ENCODE measurements at places on chromosomes 2 and 18. TPM values are rescaled to one million over a fixed set of nuclear protein-coding genes. Genes with fewer than 3 reads are reported as not detected.

GRCh38 chr2:233480490-233481202, 85.9 kb downstream of the USP40 start:
- peaks cover 24% of the 10 kb centered on the region for H3K36me3 ChIP-seq
- peak; percentile 38 for DNase-seq
- H3K4me3 ChIP-seq: no peak overlapping the region
- H3K4me1 ChIP-seq: no peaks in the 10 kb centered on the region

The SPP2 gene
- total RNA-seq: 146 TPM

DNA sequence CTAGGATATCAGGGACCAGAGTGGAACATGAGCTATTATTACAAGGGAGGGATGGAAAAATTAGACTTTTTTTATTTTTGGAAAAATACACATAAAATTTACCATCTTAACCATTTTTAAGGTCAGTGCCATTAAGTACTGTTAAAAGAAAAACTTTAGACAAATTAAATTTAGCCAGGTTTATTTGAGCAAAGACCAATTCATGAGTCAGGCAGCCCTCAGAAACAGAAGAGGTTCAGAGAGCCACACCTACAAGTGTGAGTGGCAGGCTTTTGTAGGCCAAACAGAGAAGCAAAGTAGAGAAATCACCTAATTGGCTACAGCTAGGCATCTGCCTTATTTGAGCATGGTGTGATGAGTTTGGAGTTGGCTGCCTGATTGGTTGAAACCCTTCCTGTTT, 301.3 kb upstream of the RAB12 start:
- no peaks in the 10 kb centered on the region for H3K36me3 ChIP-seq
- DNase-seq: no peak
- H3K4me3 ChIP-seq: no peak overlapping the region
- no peaks in the 10 kb centered on the region for H3K27me3 ChIP-seq
- H3K27ac ChIP-seq: no peak overlapping the region

DNA sequence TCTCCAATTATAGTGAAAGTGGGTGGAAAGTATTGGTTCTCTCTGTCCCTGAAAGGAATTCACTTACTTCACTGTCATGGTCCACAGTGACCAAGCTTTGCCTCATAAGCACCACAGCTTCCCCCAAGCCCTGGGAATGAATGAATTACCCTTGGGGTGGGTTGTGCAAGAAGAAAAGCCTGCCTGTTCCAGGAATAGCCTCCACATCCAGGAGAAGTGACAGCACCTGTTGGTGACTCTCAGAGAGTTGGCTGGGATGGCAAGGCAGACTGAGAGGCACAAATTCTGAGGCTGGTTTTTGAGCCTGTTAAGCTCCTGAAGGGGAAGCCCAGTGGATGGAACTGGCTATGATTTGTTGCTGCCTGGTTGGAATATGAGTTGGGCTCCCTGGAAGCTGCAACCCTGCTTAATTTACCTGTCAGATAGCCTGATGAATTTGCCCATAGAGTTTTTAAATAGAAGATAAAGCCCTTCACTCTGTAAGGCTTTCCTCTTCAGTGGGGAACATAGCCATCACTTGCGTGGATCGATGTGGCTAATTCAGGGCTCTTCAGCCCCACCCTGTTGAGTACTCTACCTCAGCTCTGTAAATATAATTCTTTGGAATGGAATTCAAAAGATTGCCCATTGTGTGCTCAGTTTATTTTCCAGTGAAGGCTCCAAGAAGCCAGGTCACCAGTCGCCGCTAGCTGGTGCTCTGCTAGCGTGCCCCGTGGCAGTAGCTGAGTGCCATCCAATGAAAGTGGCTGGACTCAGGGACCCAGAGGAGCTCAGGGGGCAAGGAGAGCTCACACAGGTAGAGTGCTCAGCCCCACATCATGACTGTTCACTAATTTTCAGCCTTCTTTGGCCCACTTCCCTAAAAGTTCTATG, 479.3 kb downstream of the IRS1 start:
- H3K27me3 ChIP-seq: no peaks in the 10 kb centered on the region
- no peaks in the 10 kb centered on the region for H3K36me3 ChIP-seq
- H3K4me3 ChIP-seq: no peak overlapping the region
- DNase-seq: no peak
- H3K4me1 ChIP-seq: no peaks in the 10 kb centered on the region

The MYL1 gene
- 1.3 TPM for total RNA-seq

DNA sequence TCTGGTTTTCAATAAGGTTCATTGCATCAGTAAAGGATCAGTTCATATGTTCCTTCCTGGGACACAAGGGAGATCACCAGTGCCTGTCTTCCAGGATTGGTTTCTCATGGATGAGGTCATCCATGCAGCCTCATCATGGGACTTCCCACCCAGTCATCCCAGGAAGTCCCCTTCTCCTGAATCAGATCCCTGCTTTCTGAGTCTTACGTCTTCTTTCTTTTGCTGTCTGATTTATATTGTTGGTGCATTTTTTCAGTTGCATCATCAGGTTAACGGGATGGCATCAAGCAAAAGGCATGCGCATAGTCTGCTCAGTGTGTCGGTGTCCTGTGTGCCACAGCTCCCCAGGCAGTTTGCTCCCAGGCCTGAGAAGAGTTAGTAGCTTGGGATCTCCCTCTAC, 105.9 kb downstream of the SOX11 start:
- no peaks in the 10 kb centered on the region for H3K4me1 ChIP-seq
- H3K27me3 ChIP-seq: no peaks in the 10 kb centered on the region
- DNase-seq: no peak
- no peak overlapping the region for H3K27ac ChIP-seq

- H3K27me3 ChIP-seq: no peaks in the 10 kb centered on the region
- H3K36me3 ChIP-seq: no peaks in the 10 kb centered on the region
- no peak overlapping the region for H3K27ac ChIP-seq
- no peak for DNase-seq
Measured at GRCh38 chr2:228720895-228721294, 539.4 kb upstream of the SPHKAP start.

Measured in right lobe of liver (tissue), 6 donors.